Breast epithelium (tissue), 4 donors: ENCODE measurements at places on chromosomes 16 and 17.

GRCh38 chr17:29613352-29613837 is 9.3 kb downstream of the CORO6 start:
- DNase-seq, result peak; percentile 93
- peaks cover 18% of the 10 kb centered on the region for H3K4me1 ChIP-seq
- H3K27me3 ChIP-seq, result no peaks in the 10 kb centered on the region
- H3K4me3 ChIP-seq, result peak overlapping the region; percentile 62
- H3K27ac ChIP-seq, result no peak overlapping the region
- no peaks in the 10 kb centered on the region for H3K36me3 ChIP-seq

GRCh38 chr17:76150712-76151622 is 9.9 kb upstream of the FOXJ1 start:
- H3K27me3 ChIP-seq, result no peaks in the 10 kb centered on the region
- peak; percentile 38 for DNase-seq
- H3K4me3 ChIP-seq, result no peak overlapping the region
- H3K27ac ChIP-seq, result peak overlapping the region; percentile 22
- H3K4me1 ChIP-seq, result no peaks in the 10 kb centered on the region
- no peaks in the 10 kb centered on the region for H3K36me3 ChIP-seq

- no peaks in the 10 kb centered on the region for H3K36me3 ChIP-seq
- H3K4me3 ChIP-seq, result peak overlapping the region; percentile 7
- no peaks in the 10 kb centered on the region for H3K4me1 ChIP-seq
- no peak overlapping the region for H3K27ac ChIP-seq
- no peak for DNase-seq
Observed at GRCh38 chr16:14418795-14419225, 211.2 kb downstream of the PARN start.

DNA sequence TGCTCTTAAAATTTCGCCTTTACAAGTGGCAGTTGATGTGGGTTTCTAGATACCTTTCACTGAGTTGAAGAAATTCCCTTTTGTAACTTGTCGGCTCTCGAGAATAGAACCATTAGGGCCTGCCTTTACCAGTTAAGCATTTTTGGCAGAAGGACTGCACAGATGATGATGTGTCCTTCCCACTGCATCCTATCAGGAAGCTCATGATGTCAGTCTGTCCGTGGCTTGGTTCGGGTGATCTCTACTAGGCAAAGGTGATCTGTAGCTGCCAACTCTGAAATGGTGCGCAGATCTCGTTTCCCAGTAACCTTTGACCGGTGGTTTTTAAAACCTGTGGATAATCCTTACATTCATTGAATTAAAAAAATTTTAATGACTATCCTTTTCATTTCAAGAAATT is 49.7 kb downstream of the ZNRF1 start:
- no peak for DNase-seq
- peaks cover 7% of the 10 kb centered on the region for H3K4me1 ChIP-seq
- no peak overlapping the region for H3K4me3 ChIP-seq
- peak overlapping the region; percentile 57 for H3K27ac ChIP-seq
- no peaks in the 10 kb centered on the region for H3K27me3 ChIP-seq
- H3K36me3 ChIP-seq, result no peaks in the 10 kb centered on the region

DNA sequence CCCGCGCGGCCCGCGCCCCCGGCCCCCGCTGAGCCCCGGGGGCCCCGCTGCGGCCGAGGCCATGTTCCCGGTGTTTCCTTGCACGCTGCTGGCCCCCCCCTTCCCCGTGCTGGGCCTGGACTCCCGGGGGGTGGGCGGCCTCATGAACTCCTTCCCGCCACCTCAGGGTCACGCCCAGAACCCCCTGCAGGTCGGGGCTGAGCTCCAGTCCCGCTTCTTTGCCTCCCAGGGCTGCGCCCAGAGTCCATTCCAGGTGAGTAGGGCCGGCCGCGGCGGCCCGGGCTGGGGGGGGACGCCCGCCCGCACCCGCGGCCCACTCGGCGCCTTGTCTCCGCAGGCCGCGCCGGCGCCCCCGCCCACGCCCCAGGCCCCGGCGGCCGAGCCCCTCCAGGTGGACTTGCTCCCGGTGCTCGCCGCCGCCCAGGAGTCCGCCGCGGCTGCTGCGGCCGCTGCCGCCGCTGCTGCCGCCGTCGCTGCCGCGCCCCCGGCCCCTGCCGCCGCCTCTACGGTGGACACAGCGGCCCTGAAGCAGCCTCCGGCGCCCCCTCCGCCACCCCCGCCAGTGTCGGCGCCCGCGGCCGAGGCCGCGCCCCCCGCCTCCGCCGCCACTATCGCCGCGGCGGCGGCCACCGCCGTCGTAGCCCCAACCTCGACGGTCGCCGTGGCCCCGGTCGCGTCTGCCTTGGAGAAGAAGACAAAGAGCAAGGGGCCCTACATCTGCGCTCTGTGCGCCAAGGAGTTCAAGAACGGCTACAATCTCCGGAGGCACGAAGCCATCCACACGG is 504 bp downstream of the MAZ start:
- H3K36me3 ChIP-seq, result no peaks in the 10 kb centered on the region
- peaks cover 8% of the 10 kb centered on the region for H3K4me1 ChIP-seq
- DNase-seq, result no peak
- peak overlapping the region; percentile 84 for H3K4me3 ChIP-seq
- H3K27me3 ChIP-seq, result no peaks in the 10 kb centered on the region
- H3K27ac ChIP-seq, result peak overlapping the region; percentile 89

DNA sequence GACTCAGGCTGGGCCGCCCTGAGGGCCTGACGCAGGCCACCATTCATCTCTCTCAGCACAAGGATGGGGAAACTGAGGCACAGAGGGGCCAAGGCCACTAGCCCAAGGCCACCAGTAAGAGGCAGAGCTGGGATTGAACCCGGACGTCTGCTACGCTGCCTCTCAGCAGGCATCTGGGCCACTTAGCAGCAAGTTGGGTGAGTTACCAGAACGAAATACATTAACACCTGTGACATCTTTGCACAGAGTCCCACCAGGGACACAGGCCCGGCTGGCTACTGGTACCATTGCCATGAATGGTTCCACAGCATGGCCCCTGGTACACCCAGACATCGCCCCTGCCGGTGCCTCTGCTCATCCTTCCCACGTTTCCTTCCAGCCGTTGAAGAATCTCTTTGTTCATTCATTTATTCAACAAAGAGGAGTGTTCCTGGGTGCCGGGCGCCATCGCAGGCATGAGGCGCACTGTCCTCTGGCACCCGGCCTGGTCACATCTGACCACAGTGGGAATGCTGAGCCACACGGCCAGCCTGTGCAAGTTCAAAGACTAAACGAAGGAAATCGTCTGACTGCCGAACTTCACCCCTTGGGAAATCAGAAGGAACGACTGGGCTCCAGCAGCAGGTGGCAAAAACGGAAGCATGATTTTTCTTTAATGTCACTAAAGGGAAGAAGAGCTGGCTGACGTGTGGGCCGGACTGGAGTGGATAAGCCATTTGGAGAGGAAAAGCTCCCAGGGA is 7.4 kb upstream of the ZNF469 start:
- H3K27ac ChIP-seq, result peak overlapping the region; percentile 92
- H3K4me1 ChIP-seq, result no peaks in the 10 kb centered on the region
- no peaks in the 10 kb centered on the region for H3K36me3 ChIP-seq
- H3K27me3 ChIP-seq, result no peaks in the 10 kb centered on the region
- peak overlapping the region; percentile 46 for H3K4me3 ChIP-seq
